ENCODE measurements at places on chromosomes 12 and 14.

- DNase-seq = peak; percentile 90
Measured at GRCh38 chr14:55103005-55103640, 25.9 kb upstream of the LGALS3 start.

DNA sequence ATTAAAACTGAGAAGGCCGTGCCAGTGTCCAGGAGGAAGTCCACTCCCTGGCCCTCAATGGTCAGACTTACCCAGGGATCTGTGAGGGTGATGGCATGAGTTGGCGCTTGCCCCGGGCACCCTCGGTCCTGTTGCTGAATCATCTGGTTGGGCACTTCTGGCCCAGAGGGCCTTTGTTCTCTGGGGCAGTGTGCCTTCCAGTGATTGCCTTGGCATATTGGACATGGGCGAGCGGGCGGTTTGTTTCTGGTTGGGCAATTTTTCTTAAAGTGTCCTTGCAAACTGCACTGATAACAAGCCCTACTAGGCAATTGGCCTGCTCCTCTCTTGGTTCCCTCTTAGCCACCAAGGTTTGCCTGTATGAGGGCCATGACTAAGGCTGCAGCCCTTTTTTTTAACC lies 69.5 kb upstream of the ZDHHC17 start:
- DNase-seq = no peak

DNA sequence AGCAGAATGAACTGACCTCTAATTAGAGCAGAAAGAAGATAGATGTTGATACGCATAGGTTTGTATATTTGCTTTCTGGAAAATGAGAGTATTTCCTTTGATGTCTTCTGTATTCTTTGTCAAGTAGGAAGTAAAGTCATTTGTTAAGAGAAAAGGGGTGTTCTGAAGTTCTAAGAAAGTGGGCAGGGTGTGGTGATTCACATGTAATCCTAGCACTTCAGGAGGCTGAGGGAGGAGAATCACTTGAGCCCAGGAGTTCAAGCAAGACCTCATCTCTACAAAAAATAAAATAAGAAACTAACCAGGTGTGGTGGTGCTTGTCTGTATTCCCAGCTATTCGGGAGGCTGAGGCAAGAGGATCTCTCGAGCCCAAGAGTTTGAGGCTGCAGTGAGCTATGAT lies 2.8 kb downstream of the RHNO1 start:
- DNase-seq = no peak

- no peak for DNase-seq
Measured at GRCh38 chr14:62776300-62776699, 269.0 kb downstream of the KCNH5 start.

DNA sequence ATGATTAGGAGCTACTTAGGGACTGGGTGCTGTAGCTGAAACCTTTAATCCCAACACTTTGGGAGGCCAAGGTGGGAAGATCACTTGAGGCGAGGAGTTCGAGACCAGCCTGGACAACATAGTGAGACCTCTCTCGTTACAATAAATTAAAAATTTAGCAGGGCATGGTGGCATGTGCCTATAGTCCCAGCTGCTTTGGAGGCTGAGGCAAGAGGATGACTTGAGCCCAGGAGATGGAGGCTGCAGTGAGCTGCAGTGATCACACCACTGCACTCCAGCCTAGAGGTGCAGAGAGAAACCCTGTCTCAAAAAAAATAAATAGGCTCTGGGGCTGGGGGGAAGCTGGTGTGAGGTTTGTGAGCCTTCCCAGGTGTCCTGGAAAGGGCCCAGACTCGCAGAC lies 97.2 kb downstream of the FBXL14 start:
- DNase-seq = no peak

DNA sequence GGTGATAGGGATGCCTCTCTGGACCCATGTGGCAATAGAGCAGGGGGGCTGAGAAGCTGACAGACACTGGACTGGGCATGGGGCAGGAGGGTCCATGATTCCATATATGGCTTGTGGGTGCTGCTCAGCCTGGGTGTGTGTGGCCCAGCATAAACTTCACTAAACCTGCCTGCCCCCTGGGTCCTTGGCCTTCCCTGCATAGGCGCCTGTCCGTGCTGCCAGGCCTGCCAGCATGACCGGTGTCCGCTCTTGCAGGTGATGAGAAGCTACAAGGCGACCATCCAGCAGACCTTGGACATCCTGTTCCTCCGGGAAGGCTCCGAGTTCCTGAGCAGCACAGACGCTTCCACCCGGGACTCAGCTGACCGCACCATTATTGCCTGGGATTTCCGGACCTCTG lies 61.6 kb downstream of the BEGAIN start:
- no peak for DNase-seq

DNA sequence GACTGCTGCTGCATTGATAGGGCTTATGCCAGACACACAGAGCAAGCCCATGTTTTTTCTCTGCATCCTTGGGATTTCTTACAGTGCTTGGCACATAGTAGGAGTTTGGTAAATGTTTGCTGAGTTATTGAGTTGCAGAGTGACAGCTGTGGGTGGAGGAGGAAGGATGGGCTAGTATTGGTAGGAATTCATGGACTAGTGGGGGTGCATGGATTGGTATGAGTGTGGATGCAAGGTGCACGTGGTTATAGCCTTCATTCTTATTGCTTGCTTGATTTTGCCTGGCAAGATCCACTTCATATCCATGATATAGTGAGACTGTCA lies 11.4 kb downstream of the RGS6 start:
- no peak for DNase-seq

DNA sequence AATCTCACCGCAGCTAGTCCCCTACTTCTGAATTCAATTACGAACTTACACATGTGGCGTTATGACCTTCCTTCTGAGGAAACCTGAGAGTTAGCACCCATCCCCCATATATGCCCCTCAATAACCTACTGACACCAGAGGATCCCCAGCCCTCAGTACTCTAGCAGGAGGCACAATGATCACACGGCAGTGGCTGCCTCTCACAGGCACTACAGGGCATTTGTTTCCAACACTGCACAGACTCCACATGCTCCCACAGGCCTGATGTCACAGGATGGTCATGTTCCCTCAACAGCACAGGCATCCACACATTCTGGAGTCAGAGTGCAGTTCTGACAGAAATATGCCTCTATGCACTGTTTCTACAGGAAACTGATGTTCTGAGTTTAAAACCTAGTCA lies 17.4 kb downstream of the PPP1CC start:
- DNase-seq = no peak

DNA sequence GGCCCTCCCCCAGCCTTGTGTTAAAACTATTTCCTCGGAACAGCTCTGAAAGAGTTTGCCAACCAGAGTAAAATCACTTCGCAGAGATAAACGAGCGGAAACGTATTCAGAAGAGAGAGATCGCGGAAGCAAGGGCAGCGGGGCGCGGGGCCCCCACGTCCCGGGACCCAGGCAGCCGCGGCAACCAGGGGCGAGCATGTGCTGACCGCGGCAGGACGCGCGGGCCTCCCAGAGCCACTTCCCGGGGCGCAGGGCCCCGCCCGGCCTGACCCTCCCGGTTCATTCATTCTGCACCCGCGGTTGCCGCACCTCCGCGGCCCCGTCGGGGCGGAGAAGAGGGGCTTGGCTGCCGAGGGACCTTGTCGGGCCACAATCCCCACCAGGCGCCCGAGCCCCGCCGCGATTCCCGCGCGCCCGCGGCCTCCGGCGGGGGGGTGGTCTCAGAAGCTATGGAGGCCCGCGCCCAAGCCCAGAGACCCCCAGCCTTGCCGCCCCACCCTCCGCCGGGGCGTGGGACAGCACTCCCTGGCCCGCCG lies 598 bp downstream of the UBE2N start:
- no peak for DNase-seq

GRCh38 chr12:24889411-24889810 lies 59.5 kb downstream of the BCAT1 start:
- DNase-seq = no peak

DNA sequence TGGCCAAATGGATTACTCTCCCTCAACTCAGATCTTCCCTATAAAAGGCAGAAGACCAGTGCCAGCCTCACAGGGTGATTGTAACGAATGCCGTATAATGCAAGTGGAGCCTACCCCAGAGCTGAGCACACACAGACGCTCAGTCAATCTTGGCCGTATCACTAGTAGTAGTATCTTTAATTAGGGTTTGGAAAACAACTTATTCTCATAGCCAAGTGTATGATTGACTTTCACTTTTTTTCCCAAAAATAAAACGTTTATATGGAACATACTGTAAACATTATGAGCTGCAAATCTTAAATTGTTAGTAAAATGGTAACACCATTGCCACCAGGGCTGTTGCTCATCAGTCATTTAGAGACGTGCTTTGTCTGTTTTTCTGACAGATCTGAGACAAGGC lies 30.4 kb downstream of the PLEKHG7 start:
- DNase-seq = no peak

- DNase-seq = no peak
Measured at GRCh38 chr14:31419967-31420318, 407 bp downstream of the HEATR5A start.

GRCh38 chr14:56807386-56808109 lies 2.7 kb downstream of the OTX2 start:
- DNase-seq = no peak

DNA sequence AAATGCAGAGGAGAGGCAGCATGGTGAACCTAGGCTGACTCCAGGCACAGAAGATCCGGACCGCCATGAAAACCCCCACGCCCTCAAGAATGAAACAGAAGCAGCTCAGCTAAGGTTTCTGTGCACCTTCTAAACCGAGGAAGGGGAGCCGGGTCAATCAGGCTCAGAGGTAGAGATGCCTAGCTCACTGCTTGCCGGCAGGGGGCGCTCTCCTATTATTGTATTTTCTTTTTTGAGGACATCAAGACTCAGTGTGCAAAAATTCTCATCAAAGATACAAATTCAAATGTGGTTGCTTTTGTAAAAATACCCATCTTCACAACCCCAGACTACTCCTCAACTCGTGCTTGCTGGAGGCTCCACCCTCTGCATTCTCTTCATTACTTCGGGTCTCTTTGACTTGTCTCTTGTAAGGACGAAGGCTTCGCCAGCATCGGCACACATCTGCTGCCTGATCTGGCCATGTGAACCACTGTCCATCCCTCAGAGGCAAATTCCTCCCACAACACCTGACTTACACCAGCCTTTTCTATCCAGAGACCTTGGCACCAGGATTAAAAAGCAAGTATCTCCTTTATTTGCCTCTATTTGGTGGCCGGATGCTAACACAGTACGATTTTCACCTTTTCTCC lies 33.4 kb upstream of the RNASE3 start:
- DNase-seq = no peak

Data from fibroblast of skin of left quadriceps (primary cell).